ENCODE measurements at places on chromosomes 12 and 14. TPM values are rescaled to one million over a fixed set of nuclear protein-coding genes. Genes with fewer than 3 reads are reported as not detected.

DNA sequence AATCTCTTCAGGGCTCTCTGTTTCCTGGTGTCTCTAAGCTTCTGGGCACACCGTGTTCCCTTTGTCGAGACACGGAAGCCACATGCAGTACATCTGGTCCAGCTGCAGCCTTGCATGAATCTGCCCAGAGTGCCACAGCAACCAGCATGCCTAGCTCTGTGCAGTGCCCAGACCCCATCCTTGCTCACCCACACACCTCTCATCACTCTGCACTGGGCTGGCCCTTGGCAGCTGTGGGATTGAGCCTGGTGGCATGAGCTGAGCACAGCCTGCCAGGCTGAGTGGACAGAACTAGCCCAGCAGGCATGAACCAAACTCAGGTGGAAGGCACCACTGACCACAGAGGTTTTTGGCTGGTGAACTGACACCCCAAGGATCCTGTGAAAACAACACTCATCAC, 279.9 kb downstream of the ATXN7L3B start:
- DNase-seq = no peak

DNA sequence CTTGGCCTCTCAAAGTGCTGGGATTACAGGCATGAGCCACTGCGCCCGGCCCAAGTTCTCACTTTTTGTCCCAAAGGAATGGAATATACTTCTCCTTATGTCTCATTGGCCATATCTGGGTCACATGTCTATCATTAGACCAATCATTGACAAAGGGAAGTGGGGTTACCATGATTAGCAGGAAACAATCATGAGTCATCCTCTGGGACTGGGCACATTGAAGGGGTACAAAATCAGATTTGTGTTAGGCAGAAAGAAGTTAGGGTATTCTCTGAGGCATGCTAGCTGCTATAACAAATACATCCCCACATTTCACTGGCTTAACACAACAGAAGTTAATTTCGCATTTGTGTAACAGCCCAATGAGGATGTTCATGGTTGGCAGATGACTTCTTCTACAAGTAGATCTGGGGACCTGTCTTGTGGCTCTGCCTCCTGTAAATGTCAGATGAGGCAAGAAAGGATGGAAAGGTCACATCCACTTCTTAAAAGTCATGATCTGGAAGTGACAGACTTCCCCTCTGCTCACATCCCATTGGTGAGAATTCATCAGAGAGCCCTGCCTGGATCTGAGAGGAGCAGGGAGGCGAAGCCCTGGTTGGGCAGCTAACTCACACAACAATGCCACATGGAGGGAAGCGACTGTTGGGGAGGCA, 3.1 kb downstream of the CCDC63 start:
- no peak for DNase-seq

The RNASE7 gene
- not detected for total RNA-seq

The TMEM229B gene
- total RNA-seq = 3.3 TPM

The HOXC10 gene
- not detected for total RNA-seq

Measured in activated B cell treated with CpG ODN at 0.5 μM for 24 hours (primary cell).